Natural killer cell treated with Interleukin-12 subunit alpha and Interleukin-12 subunit beta and Interleukin-15 and Interleukin-18, amount 100 ng/mL, for 72 hours (primary cell): ENCODE measurements at places on chromosomes 2 and 18. TPM values are rescaled to one million over a fixed set of nuclear protein-coding genes. Genes with fewer than 3 reads are reported as not detected.

The RFX8 gene
- 2.1 TPM for total RNA-seq

The SOWAHC gene
- total RNA-seq, result 0.14 TPM

The SP9 gene
- not detected for total RNA-seq

The PLB1 gene
- 0.88 TPM for total RNA-seq

The KCNIP3 gene
- total RNA-seq, result not detected

The DTNA gene
- total RNA-seq, result not detected

The BCL2 gene
- 61.7 TPM for total RNA-seq

The TLX2 gene
- total RNA-seq, result 0.12 TPM

The GAD1 gene
- total RNA-seq, result 0.76 TPM

The ERCC3 gene
- 73.5 TPM for total RNA-seq

The ALPG gene
- not detected for total RNA-seq

The DAW1 gene
- total RNA-seq, result not detected

The SERPINB4 gene
- total RNA-seq, result not detected

The ATOH8 gene
- total RNA-seq, result not detected

The TUBA3D gene
- total RNA-seq, result not detected

The TCF7L1 gene
- not detected for total RNA-seq

The KLHL14 gene
- not detected for total RNA-seq

The SPP2 gene
- not detected for total RNA-seq

The MAP4K3 gene
- 9.6 TPM for total RNA-seq

The MRO gene
- total RNA-seq, result not detected

The SLC5A6 gene
- total RNA-seq, result 40.7 TPM

The CFAP221 gene
- not detected for total RNA-seq

The MARCHF4 gene
- not detected for total RNA-seq

The SPDYA gene
- total RNA-seq, result 2.6 TPM

The MC2R gene
- not detected for total RNA-seq

The RNF125 gene
- 21.3 TPM for total RNA-seq
